ENCODE measurements at places on chromosomes 2 and 18.

DNA sequence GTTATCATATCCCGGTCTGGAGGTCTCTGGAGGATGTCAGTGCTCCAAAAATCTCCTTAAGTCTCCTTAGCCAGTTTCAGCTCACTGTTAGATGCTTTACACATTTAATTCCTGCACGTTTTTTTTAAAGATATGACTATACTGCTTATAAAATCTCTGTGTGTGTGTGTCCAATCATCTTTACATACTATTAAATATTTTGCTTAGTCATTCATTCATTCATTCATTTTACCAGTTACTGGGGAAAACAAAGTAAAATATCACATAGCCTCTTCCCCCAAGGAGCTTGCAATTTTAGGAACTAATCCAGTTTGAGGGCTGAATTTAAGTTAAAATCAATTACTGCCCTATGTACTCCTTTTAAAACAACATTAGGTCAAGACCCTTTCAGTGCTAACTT lies 293.2 kb upstream of the LYPD1 start:
- DNase-seq: no peak

DNA sequence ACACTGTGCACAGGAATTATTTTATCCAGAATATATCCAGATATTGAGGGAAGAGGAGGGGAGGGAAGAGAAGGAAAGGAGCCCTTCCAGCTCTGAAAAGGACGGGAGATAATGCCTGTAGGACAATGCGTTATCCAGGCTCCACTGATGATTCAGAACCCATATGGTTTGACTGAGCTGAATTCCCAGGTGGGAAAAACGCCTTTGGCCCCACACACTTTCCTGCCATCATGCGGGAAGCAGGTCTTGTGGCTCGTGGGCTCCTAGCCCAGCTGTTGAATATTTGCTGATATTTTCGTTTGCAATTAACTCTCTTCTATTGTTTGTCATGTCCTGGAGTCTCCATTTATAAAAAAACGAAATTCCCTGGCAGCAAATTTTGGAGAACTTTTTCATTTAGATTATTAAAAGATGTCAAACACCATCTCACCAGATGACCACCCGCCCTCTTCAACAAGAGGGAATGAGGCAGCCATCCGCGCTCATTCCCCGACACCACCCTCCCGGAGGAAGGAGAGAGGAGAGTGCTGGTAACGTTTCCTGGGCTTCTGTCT lies 8.9 kb downstream of the COL6A3 start:
- DNase-seq: no peak

DNA sequence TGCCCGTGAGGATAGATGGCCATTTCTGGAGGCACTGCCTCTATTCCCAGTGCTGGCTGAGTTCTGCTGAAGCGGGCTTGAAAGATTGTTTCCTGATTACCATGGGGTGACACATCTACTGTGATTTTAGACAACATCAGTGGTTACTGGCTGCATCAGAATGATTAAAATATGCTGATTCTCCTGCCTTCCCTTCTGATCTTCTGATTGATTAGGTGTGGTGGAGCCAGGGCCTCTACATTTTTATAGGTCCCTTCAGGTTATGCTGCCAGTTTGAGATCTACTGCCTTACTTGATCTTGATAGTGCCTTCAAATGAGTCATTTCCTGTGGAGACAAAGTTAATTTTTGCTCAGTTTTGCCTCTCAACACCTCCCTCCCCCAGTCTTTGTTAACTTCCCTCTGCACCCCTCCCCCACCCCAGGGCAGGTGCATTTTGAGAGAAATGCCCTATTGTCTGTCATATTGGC lies 31.6 kb upstream of the SNORC start:
- DNase-seq: no peak

- no peak for DNase-seq
Measured at GRCh38 chr2:231680992-231681852, 27.1 kb upstream of the PTMA start.

- no peak for DNase-seq
Measured at GRCh38 chr2:161241894-161242293, 66.3 kb upstream of the PSMD14 start.

- no peak for DNase-seq
Measured at GRCh38 chr18:39414009-39414700, 1848.6 kb upstream of the CELF4 start.

DNA sequence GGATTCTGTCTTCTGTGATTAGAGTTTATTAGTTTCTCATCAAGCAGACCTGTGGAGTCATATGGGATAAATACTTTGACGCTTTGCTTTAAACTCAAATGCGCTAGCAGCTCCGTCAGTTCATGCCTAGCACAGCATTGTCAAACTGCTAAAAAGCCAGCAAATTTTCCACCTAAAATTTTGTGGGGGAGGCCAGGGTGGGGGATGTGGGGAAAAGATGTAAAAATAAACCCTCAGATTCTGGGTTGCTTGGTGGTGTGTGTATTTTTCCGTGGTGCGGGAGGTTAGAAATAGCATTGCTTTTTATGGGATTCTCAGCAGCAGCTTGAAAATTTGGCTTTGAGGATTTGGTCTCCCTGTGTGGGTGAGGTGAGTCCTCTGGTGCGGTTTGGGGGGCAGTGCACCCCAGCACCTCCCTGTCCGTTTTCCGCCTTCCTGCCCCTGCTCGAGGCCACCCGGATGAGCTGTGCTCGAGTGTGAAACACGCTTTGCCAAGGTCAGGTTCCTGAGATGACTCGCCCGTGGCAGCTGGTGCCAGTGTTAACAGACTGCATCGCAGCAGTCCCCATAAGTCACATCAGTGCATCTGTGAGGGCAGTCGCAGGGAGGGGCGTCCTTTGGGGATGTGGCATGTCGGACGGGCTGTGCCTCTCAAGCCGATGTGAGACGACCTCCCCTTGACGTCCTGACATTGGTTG lies 65.9 kb downstream of the LDLRAD4 start:
- no peak for DNase-seq

GRCh38 chr2:152466980-152467676 lies 132.2 kb downstream of the FMNL2 start:
- DNase-seq: peak; percentile 58

- no peak for DNase-seq
Measured at GRCh38 chr2:181354626-181355025, 102.6 kb upstream of the ITGA4 start.

DNA sequence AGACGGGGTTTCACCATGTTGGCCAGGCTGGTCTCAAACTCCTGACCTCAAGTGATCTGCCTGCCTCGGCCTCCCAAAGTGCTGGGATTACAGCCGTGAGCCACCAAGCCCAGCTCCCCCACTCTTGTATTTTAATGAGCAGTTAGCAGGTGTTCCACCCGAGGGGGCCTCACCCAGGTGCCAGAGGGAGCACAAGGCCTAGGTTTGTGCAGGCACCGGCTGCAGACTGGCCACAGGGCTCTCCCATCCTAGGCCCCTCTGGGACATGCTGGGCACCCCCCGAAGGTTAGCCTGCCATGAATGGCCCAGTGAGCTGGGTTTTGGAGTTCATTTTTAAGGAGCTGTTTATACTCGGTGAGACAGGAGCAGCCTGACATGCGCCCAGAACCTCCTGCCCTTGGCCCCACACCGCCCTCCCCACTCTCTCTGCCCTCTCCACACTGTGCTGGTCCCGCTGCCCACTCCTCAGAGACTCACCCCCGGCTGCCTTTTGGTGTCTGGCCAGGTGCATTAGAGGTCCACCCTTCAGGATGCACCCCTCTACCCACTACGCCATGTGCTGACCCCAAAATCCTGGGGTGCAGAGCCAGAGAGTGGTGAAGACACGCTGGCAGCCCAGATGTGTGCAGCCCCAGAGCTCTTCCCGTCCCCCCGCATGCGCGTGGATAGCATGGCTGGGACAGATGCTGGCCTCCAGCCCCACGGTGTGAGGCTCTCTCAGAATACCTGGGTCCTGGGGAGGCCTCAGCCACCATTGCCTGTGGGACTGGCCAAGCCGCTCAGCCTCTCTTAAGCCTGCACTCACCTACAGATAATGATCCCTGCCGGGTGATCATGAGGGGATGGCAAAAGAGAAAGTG lies 11.2 kb upstream of the KLF11 start:
- no peak for DNase-seq

DNA sequence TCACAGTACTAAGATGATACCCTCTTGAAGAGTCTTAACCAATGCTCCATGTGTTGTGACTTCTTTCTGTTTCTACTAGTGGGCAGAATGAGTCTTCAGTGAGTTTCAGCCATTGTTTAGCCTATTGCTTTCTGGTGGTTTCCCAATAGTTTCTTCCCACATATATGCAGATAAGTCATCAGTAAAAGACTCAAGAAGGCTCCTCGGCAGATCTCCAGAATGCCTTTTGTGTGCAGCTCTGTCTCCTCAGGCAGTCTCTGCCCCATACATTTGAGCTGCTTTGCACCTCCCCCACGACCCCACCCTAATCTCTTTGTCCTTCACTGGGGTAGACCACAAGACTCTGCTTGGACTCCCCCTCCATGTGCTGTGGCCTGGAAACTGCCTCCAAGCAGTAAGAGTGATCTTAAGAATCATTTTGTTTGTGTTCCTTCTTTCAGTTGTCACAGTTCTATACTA lies 71.6 kb upstream of the CHRNA1 start:
- peak; percentile 9 for DNase-seq

DNA sequence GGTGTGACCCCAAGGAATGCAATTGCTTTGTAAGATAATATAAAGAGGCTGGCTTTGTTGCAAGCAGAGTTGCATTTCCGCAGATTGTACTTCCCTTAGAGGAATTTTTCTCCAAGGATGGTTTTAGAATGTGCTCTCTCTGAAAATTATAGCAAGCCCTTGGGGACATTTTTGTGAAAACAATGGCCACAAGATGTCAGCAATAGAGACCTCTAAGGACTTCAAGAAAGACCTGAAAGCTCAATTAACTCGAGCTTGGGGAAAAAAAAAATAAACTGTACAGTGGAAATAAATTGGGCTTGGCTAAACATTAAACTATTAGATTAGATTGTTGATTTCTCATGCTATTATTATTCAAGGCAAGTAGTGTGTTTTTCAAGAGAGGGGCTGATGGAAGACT lies 81.3 kb upstream of the KYNU start:
- DNase-seq: no peak

DNA sequence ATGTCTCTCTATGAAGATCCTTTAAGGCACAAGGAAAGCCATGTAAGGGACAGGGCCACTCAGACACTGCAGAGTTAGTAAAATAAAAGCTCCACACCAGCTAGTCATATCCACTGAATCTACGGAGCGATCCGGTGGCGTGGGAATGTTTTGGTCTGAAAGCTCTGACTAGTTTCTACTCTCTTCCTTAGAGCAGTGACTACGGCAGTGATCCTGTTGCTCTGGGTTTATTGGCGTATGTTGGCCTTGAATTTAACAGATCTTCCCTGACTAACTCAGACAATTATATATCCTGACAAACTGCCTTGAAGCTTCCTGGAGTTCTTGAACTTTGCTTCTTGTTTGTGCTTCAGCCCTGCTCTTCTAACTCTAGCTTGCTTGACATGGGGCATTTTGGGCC lies 115.3 kb upstream of the FZD5 start:
- DNase-seq: no peak

DNA sequence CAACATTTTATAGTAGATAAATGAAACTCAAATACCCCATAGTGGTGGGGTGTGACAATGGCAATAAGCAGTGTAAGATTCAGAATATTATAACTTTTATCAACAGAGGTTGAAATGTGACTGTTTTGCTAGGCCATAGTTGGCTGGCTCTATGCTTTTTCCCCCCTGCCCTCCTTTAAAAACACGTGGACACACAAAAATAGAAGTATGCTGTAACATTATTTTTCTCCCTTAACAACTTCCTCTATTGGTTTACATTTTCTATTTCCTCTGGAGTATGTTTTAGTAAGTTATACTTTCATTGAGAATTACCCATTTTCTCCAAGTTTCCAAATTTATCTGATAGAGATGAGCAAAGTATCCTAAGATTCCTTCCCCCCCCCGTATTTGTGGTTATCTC lies 31.1 kb downstream of the NDUFAF7 start:
- DNase-seq: no peak

GRCh38 chr2:231672617-231673347 lies 35.5 kb upstream of the PTMA start:
- no peak for DNase-seq

DNA sequence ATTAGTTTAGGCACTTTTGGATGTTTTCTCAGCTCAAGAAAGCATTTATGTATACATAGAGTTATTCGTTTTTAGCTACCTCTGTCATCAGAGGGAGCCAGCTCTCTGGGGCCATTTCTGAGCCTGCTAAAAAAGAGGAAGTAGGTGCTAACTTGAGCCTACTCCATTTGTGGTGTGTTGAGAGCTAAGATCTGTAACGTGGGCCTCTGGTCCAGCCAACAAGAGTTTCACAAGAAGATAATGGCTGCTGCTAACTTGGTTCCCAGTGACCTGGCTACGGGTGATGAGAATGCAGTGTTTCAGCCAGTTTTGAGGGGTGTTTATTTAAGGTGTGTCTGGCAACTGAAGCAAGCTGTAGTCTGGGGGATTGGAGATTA lies 182.5 kb downstream of the PRKCE start:
- DNase-seq: peak; percentile 61

GRCh38 chr2:108554528-108554927 lies 20.3 kb downstream of the LIMS1 start:
- DNase-seq: no peak

GRCh38 chr18:58903533-58903932 lies 38.9 kb downstream of the ZNF532 start:
- DNase-seq: no peak

DNA sequence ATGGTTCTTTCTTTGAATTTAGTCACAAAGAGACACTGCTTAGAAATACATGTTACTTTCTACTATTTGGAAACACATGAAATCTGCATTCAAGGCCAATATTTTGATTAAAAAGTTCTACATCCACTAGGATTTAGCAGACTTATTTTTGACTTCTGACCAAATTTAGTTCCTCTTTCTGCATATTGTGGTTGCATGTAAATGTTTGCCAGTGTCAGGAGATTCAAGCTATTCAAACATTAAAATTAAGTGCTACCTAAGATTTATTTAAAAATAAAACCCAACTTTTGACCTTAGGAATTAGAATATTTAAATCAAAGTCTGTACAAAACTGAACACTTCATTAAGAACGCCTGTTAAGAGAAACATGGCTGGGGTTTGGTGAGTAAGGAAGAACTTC lies 891.1 kb downstream of the CPS1 start:
- DNase-seq: no peak

- DNase-seq: peak; percentile 23
Measured at GRCh38 chr2:64359171-64359891, 94.6 kb upstream of the LGALSL start.

DNA sequence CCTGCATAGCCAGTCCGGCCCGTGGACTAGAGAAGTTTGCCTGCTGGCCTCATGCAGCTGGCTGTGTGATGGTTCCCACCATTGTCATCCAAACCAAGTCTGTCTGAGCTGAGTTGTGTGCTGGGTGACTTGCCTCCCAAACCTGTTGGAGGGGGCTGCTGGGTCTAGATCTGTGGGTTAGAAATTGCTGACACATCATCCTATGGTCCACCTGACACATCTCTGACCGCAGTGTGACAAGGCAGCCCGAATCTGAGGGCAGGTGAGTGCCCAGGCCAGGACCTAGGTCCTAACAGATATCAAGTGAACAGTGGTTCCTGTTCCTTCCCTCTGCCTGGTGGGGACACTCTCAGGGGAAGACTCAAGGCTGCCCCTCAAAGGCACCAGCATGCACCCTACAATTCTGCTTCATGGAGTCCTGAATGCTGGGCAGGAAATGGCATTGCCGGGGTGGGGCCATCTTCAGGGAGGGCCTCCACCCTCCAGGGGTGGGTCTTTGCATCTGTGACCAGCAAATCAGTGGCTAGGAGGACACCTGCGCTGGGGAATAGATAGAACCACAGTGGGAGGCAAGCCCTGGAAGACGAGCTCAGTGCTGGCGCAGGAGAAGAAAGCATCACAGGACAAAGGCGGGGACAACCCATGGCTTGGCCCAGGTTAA lies 117.9 kb upstream of the ID2 start:
- DNase-seq: no peak
